ENCODE measurements at places on chromosomes 3 and 15. TPM values are rescaled to one million over a fixed set of nuclear protein-coding genes. Genes with fewer than 3 reads are reported as not detected.
A peak's percentile ranks its signal among the peaks of the same experiment; 100 is the strongest.

- DNase-seq: no peak
Measured at GRCh38 chr3:46483825-46484224, 14.0 kb upstream of the RTP3 start.

GRCh38 chr3:160174621-160175020 is 50.6 kb upstream of the C3orf80 start:
- no peak for DNase-seq

GRCh38 chr3:197858598-197858997 is 67.5 kb downstream of the LRCH3 start:
- no peak for DNase-seq

GRCh38 chr15:92157666-92158298 is 235.9 kb upstream of the ST8SIA2 start:
- no peak for DNase-seq

DNA sequence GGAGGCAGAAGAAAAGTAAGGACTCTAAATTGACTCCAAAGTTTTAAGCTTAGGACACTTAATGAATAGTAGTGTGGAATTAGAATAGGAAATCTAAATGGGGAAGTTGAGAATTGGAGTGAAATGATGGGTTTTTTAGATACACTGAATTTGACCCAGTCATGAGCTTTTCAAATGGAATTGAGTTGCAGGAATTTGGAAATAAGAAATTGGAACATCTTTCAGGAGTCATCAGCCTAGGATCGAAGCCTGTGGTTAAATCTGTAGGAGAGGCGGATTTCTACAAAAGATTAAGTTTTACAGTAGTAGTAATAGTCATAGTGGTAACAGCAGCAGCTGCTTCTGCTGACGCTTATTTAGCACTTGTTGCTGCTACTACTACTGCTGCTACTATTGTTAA is 129.0 kb upstream of the LRRFIP2 start:
- no peak for DNase-seq

DNA sequence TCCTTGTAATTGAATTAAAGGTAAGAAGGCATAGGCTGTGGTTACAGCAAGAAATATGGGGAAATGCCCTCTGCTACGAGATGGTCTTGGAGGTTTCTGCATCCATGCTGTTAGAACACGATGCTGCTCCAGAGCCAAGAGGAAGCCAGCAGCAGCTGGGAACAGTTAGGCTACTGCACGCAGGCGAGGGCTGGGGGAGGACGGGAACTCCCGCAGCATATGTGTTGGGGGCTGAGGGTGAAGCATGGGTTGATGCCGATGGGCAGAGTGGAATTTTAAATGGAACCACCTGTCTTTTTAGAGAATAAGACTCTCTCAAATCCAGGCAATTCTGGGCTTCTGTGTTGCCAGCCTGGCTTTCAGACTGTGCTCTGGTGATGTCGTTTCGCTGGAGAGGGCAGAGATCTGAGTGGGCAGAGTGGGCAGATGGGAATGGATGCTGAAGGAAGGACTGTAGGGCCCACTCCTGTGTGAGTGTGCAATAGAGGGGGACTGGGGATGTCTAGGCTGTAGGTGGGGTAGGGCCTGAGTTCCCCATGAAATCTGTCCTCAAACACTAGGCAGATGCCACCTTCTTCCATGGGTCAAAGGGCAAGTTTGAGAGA is 417.0 kb upstream of the TPM1 start:
- no peak for DNase-seq

DNA sequence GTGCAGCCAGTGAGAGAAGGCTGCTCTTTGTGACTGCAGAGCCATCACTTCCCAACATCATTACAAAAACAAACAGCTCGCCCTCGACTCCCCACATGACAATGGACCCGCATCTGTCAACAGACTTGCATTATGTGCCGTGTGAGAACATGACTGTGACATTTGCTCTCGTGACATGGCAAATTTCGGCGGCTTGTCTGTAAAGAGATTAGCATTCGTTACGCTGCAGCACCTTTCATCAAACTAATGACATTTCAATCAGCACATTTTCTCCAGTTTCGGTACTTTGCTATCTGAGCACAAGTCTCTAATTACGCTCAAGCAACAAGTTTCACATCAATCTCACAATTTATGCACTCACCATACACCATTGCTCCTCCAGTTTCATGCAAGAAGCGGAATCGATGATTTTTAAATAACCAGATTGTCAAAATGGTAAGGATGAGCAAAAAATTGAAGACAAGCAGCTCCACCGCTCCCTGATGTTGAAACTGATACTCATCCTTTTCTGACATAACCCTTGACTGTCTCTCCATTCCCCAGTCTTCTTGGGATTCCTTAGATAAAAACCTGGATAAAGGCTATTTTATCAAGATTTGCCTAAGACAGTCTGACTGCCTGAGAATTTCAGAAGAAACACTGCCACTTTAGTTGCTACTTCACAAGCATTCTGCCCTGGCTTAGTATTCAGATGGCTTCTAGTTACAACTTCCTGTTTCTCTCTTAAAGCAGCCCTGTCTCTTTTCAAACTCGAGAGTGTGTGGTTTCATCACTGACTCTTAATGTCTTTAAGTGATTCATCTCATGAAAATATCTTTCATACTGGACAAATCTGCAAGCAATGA is at the start of gene SLC9A9:
Gene SLC9A9 (minus strand): TSS at position 682 of the 845 bp plus-strand sequence. CDS start 146 bp downstream, at position 536.
- peak; percentile 46 for DNase-seq

GRCh38 chr3:97917813-97918536 is 54.3 kb downstream of the RIOX2 start:
- no peak for DNase-seq

DNA sequence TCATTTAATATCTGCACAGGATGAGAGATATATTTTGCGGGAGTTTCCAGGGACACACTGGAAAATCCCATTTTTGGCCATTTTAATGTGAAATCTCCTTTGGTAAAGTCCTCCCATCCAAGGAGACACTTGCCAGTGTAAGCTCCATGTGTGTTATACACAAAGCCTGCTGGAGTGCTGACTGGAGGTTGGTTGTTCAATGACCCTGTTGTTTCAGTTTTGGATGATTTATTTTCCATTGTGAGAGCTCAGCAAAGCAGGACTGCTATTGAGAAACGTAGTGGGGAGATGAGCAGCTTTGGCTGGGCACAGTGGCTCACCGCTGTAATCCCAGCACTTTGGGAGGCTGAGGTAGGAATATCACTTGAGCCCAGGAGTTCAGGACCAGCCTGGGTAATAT is 127.7 kb downstream of the NUP210 start:
- DNase-seq: no peak

GRCh38 chr3:102614585-102614984 is 179.8 kb downstream of the ZPLD1 start:
- peak; percentile 21 for DNase-seq

- DNase-seq: no peak
Measured at GRCh38 chr3:6524479-6524878, 336.4 kb upstream of the GRM7 start.

GRCh38 chr3:65864357-65864904 is 174.3 kb downstream of the MAGI1 start:
- no peak for DNase-seq

GRCh38 chr3:73805435-73805834 is 180.7 kb upstream of the PDZRN3 start:
- DNase-seq: no peak

GRCh38 chr15:68493629-68494028 is 61.7 kb upstream of the ITGA11 start:
- DNase-seq: no peak

DNA sequence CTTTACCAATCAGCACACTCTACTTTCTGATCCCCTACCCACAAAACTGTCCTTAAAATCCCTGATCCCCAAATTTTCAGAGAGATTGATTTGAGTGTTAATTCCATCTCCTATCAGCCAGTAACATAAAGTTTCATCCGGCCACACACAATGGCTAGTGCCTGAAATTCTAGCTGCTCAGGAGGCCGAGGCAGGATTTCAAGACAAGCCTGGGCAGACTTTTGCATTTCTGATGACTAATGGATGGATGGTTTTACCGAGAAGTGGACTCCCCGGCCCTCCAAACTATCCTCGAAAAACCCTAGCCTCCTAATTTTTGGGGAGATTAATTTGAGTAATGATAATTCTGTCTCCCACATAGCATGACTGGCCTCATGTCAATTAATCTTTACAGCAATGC is 269.8 kb upstream of the POU1F1 start:
- DNase-seq: no peak

- no peak for DNase-seq
Measured at GRCh38 chr15:69857686-69858391, 239.9 kb downstream of the TLE3 start.

DNA sequence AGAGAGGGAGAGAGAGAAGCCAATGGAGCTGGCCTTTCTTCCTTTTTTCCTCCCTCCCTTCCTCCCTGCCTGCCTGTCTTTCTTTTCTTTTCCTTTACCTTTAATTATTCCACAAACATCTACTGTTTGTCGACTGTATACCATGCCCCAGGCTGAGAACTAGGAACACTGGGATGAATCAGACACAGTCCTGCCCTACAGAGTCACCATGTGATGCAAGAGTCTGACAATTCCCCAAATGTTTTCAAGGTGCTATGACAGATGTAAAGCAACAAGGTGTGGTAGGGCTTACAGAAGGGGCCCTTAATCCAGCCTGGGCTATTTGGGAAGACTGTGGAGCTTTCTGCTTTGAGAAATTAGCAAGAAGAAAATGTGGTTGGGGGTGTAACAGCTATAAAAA is 4.0 kb upstream of the SPSB4 start:
- DNase-seq: no peak

DNA sequence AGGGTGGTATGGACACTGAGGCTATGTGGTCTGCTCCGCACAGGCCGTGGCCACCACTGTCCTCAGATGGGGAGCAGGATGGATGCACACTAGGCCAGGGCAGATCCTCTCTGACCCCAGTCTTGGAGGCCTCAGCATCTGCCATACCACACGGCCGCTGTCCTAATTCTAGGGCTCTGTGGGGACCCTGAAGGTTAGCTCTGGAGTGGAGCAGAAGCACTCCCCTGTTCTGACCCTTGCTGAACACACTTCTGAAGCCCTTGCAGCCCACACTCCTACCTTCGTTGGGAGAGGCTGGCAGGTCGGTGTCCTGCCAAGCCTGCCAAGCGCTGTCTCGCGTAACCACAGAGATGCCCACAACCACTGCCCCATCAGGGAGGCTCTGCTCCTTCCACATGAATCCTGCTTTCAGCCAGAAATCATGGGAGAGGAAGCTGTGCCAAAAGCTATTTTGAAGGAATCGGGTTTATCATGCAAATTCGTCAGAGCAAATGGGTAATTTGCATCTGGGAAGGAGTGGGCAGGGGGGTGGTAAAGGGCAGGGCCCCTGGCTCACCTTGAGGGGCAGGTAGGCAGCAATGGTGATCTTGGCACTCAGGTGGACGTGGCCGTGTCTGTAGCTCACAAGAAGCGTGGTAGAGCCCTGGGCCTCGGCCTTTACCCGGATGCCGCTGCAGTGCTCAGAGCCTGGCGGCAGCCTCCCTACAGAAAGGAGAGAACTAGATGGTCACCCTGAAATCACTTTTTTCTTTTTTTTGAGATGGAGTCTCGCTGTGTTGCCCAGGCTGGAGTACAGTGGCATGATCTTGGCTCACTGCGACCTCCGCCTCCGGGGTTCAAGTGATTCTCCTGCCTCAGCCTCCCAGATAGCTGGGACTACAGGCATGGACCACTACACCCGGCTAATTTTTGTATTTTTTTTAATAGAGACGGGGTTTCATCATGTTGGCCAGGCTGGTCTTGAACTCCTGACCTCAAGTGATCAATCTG is 54.4 kb downstream of the NUP210 start:
- no peak for DNase-seq

GRCh38 chr3:8575364-8576104 is 69.1 kb downstream of the SSUH2 start:
- no peak for DNase-seq

GRCh38 chr3:178525251-178525650 is 11.0 kb upstream of the KCNMB2 start:
- no peak for DNase-seq

DNA sequence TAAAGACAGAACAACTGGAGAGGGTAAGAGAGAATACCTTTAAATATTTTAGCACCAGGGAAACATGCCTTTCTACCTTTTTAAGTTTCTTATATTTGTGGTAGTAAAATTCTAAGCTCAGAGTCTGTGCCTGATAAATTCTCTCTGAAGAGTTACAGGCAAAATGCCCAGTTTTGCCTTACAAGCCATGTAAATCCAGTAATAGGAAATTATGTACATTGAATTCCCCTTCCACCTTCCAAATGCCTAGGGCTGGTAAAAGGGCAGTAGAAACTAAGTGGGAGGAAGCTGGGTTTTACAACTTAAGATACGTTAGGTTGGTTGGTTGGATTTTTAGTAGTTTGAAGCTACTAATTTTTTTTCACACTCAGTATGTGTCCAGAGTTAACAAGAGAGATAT is 43.1 kb upstream of the TP63 start:
- no peak for DNase-seq

DNA sequence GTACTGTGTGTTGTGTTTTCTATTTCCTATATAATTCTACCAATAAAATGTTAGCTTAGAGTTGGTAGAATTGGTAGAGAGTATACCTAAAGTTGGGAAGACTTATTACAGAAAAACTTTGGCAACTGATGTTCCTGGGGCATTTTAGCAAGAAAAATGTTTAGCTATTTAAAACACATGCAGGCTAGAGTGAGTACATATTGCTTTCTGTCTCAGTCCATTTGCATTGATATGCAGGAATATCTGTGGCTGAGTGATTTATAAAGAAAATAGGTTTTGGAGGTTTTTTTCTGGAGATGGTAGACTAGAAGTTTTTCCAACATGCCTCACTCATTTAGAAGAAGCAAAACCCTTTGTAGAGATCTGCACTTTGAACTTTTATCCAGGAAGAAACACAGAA is 30.4 kb upstream of the OR5K1 start:
- DNase-seq: no peak

- no peak for DNase-seq
Measured at GRCh38 chr15:76296849-76297248, 14.4 kb downstream of the ETFA start.

Gene CFAP92
- 1.7 TPM for polyA plus RNA-seq

Gene SLC9C1
- polyA plus RNA-seq: 1.2 TPM

Gene EBLN2
- polyA plus RNA-seq: 7.7 TPM

Gene ARHGEF26
- 20.1 TPM for polyA plus RNA-seq

Gene PLA2G4E
- polyA plus RNA-seq: not detected

Gene HHATL
- 0.88 TPM for polyA plus RNA-seq

Gene CCK
- polyA plus RNA-seq: not detected

Gene PPARG
- polyA plus RNA-seq: 28.5 TPM

Gene SLC35G2
- 5.1 TPM for polyA plus RNA-seq

Gene AGBL1
- 0.18 TPM for polyA plus RNA-seq

Gene CCNDBP1
- 49.2 TPM for polyA plus RNA-seq

Gene ECE2
- polyA plus RNA-seq: not detected

Measured in left kidney (tissue), 8 donors.